ENCODE measurements at places on chromosomes 12 and 14. TPM values are rescaled to one million over a fixed set of nuclear protein-coding genes. Genes with fewer than 3 reads are reported as not detected.

DNA sequence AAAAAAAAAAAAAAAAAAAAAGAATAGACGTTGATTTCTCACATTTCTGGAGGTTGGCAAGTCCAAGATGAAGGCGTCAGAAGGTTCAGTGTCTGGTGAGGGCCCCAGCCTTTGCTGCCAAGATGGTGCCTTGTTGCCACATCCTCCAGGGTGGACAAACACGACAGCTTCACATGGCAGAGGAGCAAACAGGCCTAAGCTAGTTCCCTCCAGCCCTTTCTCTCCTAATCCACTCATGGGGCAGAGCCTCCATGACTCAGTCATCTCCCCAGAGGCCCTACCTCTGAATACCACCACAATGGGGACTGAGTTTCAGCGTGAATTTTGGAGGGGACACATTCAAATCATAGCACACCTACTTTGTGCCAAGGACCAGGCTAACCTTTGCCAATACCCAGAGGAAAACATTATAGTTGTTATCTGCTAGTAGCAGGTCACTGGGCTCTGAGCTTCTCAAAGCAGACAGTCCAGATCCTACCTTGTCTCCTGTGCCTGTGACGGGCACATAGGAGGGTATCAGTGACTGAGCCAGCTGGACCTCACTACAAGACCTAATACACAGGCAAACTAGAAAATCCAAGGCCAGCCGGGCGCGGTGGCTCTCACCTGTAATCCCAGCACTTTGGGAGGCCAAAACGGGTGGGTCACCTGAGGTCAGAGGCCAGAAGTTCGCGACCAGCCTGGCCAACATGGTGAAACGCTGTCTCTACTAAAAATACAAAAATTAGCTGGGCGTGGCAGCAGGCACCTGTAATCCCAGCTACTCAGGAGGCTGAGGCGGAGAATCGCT, 10.5 kb upstream of the BCL11B start:
- no peak overlapping the region for H3K4me3 ChIP-seq
- no peak for DNase-seq
- peaks cover 4% of the 10 kb centered on the region for H3K27me3 ChIP-seq
- no peaks in the 10 kb centered on the region for H3K36me3 ChIP-seq
- peaks cover 2% of the 10 kb centered on the region for H3K4me1 ChIP-seq

DNA sequence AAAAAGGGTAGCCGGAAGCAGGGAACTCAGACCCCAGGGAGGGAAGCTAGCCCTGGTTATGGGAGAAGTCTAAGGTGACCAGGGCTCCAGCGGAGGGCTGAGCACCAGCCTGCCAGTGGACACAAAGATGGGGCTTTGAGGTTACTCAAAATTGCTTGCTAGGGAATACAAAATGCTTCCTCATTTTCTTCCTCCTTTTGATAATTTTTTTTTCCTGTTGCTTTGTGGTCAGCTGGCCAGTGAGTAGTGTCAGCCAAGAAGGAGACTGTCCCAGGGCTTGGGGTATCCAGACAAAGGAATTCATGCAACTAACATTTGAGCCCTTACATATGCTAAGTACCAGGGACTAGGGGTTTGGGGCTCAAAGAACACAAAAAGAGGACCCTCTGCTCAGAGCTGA, 206.2 kb downstream of the PPM1H start:
- no peak for DNase-seq
- H3K27me3 ChIP-seq = peaks cover 3% of the 10 kb centered on the region
- H3K4me1 ChIP-seq = peaks cover 36% of the 10 kb centered on the region
- H3K4me3 ChIP-seq = no peak overlapping the region

Gene TAS2R7
- total RNA-seq = not detected

GRCh38 chr14:52780893-52781292, 10.5 kb downstream of the GNPNAT1 start:
- no peak overlapping the region for H3K4me3 ChIP-seq
- no peaks in the 10 kb centered on the region for H3K4me1 ChIP-seq
- H3K27ac ChIP-seq = no peak overlapping the region
- DNase-seq = no peak

GRCh38 chr12:22740656-22741355, 115.8 kb downstream of the ETNK1 start:
- H3K4me1 ChIP-seq = no peaks in the 10 kb centered on the region
- DNase-seq = no peak
- H3K27me3 ChIP-seq = no peaks in the 10 kb centered on the region
- H3K27ac ChIP-seq = no peak overlapping the region

DNA sequence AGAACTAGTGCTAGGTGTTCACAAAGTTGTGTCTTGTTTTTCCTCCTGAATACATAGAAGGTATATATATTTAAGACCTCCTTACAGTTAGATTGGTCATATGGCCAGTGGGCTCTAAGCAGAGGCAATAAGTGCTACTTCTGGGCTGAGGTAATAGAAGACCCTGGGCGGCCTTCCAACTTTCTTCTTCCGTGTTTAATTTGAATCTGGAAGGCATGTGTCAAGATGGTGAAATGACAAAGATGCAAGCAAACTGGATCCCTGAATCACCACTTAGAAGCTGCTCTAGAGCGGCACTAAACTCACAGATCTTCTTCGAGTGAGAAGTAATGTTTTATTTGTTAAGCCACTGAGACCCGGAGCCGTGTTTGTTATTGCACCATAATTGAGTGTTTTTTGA, 201.0 kb upstream of the GZMB start:
- no peak overlapping the region for H3K4me3 ChIP-seq
- no peaks in the 10 kb centered on the region for H3K4me1 ChIP-seq
- no peak for DNase-seq
- H3K27me3 ChIP-seq = no peaks in the 10 kb centered on the region

DNA sequence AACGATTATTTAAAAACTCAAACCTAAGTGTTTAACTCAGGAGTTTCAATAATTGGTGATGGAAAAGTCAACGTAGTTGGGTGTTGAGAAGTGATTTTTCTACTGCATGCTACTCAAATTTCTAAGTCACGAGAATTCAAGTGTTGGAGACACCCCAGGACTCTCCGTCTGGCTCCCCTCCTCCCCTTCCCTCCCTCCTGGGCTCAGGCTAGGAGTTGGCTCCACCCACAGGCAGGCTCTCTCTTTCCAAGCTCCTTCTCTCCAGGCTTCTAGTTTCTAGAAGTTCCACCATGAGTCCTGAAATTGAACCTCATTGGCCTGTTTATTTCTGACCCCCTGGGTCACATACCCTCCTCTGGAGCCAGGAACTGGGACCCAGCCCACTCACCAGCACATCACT, 73.0 kb downstream of the TMEM132D start:
- no peaks in the 10 kb centered on the region for H3K4me1 ChIP-seq
- H3K36me3 ChIP-seq = peaks cover 9% of the 10 kb centered on the region
- no peak overlapping the region for H3K4me3 ChIP-seq
- DNase-seq = no peak

DNA sequence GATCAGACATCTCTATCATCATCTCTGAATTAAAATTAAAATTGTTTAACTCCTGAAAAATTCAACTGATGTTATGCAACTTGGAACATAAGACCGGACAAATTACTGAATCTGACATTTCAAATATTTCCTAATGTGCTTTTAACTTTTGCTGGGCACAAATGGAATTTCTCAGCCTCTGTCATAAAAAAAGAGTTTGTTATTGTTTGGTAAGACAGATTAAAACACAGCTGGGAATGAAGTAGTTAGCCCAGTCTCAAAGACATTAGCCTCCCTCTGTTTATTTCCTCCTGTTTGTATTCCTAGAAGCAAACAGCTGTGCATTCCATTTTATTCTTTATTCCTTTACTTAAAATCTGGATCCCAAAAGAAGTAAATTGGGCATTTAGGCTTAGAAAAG, 29.4 kb downstream of the PLEKHA5 start:
- H3K4me3 ChIP-seq = no peak overlapping the region
- H3K27ac ChIP-seq = no peak overlapping the region
- H3K36me3 ChIP-seq = no peaks in the 10 kb centered on the region
- no peak for DNase-seq
- no peaks in the 10 kb centered on the region for H3K27me3 ChIP-seq

- peak within 1 kb of the TSS; percentile 86 for H3K27ac ChIP-seq
- H3K36me3 ChIP-seq = peaks cover 9% of the 10 kb centered on the region
- peaks cover 32% of the 10 kb centered on the region for H3K27me3 ChIP-seq
Measured at GRCh38 chr14:104794993-104795780, at the start of gene AKT1. Gene AKT1, minus strand, starts transcription at chr14:104795748. Its CDS starts 3,105 bp downstream, at chr14:104792643.

Gene OTOGL
- total RNA-seq = 0.31 TPM

Gene A2ML1
- not detected for total RNA-seq

Gene CEP128
- 10.4 TPM for total RNA-seq

DNA sequence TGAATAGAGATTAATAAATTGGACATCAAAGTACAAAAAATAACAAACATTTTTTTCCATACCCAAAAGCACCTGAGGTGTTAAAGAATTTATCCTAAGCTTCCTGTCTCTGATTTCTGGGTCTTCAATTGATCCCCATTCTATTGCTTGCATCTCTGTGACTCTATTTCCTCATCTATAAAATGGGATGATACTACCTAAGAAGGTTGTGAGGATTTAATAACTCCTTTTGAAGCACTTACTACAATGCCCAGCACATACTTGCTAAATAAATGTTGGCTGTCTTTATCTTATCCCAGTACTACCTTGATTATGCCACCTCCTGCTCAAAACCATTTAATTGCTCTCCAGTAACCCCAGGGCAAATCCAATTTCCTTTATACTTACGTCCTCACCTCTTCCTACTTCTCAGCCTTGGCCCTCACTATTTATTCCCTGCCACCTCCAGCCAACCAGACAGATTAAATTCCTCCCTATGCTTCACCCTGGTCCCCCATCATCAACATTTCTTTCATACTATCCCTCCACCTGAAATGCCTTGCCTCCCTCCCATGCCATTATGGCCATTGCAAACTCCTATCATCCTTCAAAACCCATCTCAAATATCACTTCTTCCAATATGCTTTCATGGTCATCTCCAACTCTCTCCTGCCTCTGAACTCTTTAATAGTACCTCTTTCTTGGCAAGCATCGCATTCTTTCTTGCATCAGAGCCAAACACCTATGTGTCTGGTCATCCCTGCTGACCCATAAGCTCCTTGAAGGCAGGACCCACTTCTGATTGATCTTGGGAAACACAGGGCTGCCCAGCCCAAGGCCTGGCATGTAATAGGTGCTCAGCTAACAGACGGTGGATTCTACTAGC, 7.9 kb upstream of the ASIC1 start:
- no peak for DNase-seq
- H3K4me3 ChIP-seq = peak overlapping the region; percentile 43
- H3K36me3 ChIP-seq = peaks cover 8% of the 10 kb centered on the region

Gene LRRC10
- total RNA-seq = not detected

Gene IQSEC3
- total RNA-seq = 13.2 TPM

DNA sequence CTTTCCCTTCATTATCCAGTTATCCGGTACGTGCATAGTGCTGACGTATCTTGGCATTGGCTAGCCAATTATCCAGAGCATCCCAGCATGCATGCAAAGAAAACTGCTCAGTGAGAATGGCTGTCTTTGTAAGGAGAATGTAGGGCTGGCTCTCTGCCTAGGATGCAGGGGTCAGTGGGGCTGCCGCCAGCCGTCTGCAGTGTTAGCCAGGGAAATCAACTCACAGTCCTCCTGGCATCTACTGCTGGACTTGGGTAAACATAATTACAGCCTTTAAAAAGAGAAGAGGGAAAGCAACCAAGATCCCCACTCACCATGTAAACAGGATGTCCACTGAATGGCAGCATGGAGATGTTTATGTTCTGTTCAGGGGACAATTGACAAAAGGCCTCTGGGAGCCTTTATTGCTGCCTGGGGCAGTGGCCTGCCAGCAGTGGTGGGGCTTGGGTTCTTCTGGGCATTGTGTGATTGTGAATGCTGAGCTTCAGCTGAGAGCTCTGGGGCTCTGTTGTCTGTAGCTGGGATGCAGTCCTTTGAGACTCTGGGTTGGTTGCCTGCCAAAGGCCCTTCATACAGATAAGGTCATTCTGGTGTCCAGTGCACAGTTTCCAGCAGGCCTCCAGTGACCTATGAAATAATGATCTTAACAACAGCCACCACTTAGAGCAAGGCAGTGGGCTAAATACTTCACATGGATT, 121.8 kb downstream of the TBC1D30 start:
- H3K36me3 ChIP-seq = no peaks in the 10 kb centered on the region
- H3K4me1 ChIP-seq = peaks cover 17% of the 10 kb centered on the region
- no peak overlapping the region for H3K27ac ChIP-seq

DNA sequence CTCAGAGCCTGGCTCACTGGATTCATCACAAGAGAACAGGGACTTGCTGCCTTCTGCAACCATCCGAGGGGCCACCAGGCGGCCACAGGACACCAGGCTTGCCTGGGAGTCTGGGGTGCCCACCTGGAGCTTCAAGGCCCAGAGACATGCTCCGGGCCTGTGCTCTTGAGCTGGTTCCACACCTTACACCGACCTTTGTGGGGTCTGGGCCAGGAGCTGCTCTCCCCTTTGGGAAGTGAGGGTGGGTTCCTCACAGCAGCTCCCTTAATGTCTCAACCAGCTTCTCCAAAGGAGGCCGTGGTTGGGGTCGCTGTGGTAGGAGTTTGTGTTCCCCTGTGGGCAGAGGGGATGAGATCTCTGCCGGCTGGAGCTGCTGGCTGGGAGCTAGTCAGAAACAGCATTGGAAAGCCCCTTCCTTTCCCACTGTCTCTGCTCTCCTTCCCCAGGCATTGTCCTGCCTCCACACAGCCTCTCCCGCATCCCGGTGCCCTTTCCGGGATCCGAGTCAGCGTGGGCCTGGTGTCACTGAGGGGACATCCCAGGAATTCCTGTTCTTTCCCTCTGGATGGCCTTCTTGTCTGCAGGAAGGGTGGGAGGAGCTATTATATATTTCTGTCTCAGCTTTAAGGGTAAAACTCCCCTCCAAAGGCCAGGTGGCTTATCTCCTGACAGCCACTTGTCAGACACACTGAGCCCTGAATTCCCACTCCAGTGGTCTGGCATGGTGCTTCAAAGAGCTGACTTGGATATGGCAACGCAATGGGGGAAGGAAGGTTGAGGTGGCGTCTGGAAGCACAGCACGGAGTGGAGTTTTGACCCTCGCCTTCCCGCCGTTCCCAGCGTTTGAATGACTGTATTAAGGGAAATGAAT, 5.1 kb upstream of the PAPLN start:
- no peak overlapping the region for H3K4me3 ChIP-seq
- H3K27me3 ChIP-seq = peaks cover 25% of the 10 kb centered on the region
- H3K36me3 ChIP-seq = peaks cover 5% of the 10 kb centered on the region
- H3K4me1 ChIP-seq = peaks cover 18% of the 10 kb centered on the region
- H3K27ac ChIP-seq = no peak overlapping the region
- peak; percentile 55 for DNase-seq

- no peak for DNase-seq
- H3K4me1 ChIP-seq = peaks cover 10% of the 10 kb centered on the region
- H3K27me3 ChIP-seq = no peaks in the 10 kb centered on the region
- H3K4me3 ChIP-seq = no peak overlapping the region
Measured at GRCh38 chr12:32179011-32179395, 72.4 kb downstream of the BICD1 start.

DNA sequence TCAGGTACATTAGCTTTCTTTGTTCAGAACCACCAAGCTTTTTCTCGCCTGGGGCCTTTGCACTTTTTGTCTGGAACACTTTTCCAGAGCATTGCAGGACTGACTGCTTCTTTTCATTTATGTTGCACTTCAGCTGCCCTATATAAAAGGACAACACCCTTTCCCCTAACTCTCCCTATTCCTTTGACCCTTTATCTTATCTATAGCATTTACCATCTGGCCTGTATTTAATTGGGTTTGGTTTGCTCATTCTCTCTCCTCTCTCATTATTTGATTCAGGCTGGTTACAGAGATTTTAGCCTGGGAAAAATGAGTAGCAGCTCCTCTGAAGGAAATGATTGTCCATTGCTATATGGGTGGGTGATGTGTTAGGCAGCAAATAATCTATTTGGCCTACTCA, 165.4 kb downstream of the KICS2 start:
- peaks cover 18% of the 10 kb centered on the region for H3K4me1 ChIP-seq
- no peak for DNase-seq
- H3K27me3 ChIP-seq = peaks cover 1% of the 10 kb centered on the region
- peaks cover 11% of the 10 kb centered on the region for H3K36me3 ChIP-seq
- no peak overlapping the region for H3K4me3 ChIP-seq
- H3K27ac ChIP-seq = no peak overlapping the region

All from endothelial cell (in vitro differentiated cells).